SK-MEL-5 (cell line): ENCODE measurements at places on chromosomes 3 and 15. TPM values are rescaled to one million over a fixed set of nuclear protein-coding genes. Genes with fewer than 3 reads are reported as not detected.

The PRKCI gene
- 21.8 and 23.7 TPM in 2 replicates for total RNA-seq

The P2RY14 gene
- not detected in 2 replicates for total RNA-seq

DNA sequence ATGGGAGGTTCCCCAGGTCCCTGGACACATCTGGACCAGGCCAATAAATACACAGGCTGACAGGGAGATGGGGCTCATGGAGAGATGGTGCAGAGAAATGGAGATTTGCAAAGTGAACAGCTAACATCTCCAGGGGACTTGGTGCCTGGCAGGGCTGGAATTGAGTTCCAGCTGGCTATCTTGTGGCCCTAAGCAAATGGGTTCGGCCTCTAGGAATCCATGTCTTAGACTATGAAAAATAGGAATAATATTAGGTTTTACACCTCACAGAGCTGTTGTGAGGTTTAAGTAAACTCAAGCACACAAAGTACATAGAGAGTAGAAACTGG lies 82.9 kb upstream of the SPATA12 start:
- DNase-seq: no peak

DNA sequence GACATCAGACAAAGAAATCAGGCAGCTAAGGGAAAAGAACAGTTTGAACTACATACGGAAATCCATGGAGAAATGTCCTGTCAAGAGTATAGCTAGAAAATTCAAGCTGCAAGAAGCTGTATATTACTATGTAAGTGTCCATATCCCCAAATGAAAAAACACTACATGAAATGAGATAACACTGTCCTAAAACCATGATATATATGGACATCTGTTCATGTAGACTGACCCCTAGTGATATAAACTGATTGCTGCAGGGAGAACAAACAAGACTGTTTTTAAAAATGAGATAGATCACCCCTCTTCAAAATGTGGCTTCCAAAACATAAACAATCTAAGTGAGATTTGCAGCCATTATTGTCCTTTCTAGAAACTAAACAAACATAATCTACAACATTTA lies 985.6 kb downstream of the EPHA3 start:
- DNase-seq: peak; percentile 66

DNA sequence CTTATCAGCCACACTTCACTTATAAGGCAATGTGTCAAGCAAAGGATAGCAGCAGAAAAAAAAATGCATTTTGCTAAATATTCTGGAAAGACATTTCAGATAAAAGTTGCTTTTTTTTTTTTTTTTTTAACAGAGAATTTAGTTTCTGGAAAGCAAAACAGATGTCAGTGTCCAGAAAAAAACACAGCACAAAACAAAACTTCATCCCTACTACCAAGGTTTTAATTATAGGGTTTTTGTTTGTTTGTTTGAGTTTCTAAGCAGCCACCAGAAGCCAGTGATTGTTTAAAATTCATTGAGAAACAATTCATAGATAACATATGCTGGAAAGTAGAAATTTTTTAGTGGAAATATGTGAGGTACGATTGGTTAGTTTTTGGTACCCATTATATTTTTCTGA lies 1202.7 kb downstream of the OTOL1 start:
- no peak for DNase-seq

DNA sequence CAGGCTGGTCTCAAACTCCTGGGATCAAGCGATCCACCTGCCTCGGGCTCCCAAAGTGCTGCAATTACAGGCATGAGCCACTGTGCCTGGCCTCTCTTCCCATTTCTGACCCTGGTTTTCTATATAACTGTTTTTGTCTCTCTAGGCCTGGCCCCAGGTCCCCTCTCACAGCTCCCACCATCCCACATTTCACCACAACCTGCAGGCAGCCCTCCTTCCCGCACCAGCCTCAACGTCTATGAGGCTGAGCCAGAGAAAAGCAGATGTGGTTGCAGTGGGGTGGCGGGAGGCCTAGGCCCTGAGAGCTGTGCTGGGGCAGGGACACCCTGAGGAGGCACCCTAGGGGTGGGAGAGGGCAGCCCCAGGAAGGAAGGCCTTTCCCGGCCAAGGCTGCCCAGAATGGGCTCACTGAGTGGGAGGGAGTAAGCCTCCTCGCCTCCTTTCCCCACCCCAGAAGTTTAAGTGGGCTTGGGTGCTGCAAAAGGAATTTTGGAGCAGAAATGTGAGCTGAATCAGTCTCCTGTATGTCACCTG lies 99.7 kb downstream of the LSM3 start:
- no peak for DNase-seq

DNA sequence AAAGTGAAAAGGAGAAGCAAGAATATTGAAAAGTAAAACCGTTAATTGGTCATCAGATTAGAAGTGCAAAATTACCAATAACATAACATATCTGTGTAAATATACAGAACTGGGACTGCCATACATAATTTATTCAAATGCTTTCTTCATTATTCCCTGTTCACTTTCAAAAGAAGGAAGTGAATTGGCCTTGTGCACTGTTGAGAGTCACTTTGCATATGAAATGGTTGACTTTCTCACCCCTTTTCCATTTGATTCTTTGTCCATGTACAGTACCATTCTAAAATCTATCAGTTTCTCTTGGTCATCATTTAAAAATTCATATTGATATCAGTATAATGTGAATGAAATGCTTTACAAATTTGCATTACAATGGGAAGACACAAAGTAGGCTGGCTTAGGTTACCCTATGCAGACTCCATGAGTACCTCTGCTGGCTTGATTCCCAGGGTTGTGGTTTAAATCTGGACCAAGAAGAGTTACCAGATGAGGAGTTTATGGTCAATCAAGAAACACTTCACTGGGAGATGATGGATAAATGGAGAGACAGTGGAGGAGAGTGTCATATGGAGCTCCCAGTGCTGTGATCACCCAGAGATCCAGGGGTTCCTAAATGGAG lies 210.9 kb upstream of the TOPAZ1 start:
- DNase-seq: no peak

- no peak for DNase-seq
These were observed 40.5 kb upstream of the CCK start for GRCh38 chr3:42306499-42306898.
